ENCODE measurements at places on chromosomes 1 and 21.

- no peak for DNase-seq
Measured at GRCh38 chr21:25420831-25421230, 186.4 kb downstream of the MRPL39 start.

DNA sequence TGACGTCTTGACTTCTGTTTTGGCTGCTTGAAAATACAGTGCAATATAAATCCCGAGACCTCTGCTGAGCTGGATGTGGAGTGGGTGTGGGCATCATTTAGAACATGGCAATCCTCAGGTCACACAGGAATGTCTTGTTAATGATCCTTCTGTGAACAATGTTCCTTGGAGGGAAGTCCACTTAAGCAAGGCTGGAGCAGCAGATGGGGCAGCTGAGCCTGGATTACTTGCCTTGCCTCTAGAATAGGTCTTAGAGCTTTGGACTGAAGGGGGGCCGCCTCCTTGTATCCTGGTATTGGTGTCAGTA, 926 bp upstream of the SCMH1 start:
- no peak for DNase-seq

- DNase-seq, result peak; percentile 90
Measured at GRCh38 chr1:183832459-183832858, 27.5 kb downstream of the RGL1 start.

GRCh38 chr1:60132108-60132507, 58.5 kb upstream of the C1orf87 start:
- no peak for DNase-seq

DNA sequence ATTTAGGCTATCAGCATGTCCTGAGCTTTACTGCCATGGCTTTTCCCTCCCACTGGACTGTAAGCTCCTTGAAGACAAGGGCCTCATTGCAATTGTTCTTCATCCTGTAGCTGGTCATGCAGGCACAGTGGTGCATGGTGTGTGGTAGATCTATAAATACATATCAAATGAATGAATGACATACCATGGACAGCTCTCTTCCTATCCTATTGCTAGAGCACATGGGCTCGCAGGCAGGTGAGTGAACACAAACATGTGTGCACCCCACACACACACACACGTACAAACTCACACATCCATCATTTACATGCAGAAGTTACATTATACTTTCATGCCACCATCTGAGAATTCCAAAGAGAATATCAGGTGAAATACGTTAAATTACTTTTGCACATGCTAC, 172.9 kb upstream of the RUNX1 start:
- no peak for DNase-seq
